ENCODE measurements at places on chromosomes 6 and 20. TPM values are rescaled to one million over a fixed set of nuclear protein-coding genes. Genes with fewer than 3 reads are reported as not detected.

Gene NRSN1
- total RNA-seq = not detected

Gene DOK5
- 0.24 TPM for total RNA-seq

Gene DLK2
- total RNA-seq = 5.3 TPM

Gene TBXT
- not detected for total RNA-seq

Gene SCRT2
- not detected for total RNA-seq

Gene SLC32A1
- total RNA-seq = not detected

Gene C6orf15
- total RNA-seq = not detected

Gene RBPJL
- not detected for total RNA-seq

Gene HCRTR2
- total RNA-seq = not detected

Gene RAET1G
- 41.3 TPM for total RNA-seq

Gene SSTR4
- total RNA-seq = not detected

Gene PPIL6
- total RNA-seq = 6.0 TPM

Gene SLCO4A1
- total RNA-seq = 1.1 TPM

Gene POLR1C
- 33.5 TPM for total RNA-seq

Gene IL17F
- total RNA-seq = not detected

Gene EEF1A2
- 0.96 TPM for total RNA-seq

Data from tracheal epithelial cell (primary cell).